Dermis blood vessel endothelial cell (primary cell): ENCODE measurements at places on chromosomes 12 and 14.

- DNase-seq, result peak; percentile 34
These were observed 2.5 kb downstream of the AHNAK2 start for GRCh38 chr14:104975481-104976197.

- peak; percentile 41 for DNase-seq
These were observed 33.1 kb downstream of the CD9 start for GRCh38 chr12:6233121-6233971.

GRCh38 chr12:1939331-1939730, 20.9 kb upstream of the CACNA2D4 start:
- DNase-seq, result no peak

DNA sequence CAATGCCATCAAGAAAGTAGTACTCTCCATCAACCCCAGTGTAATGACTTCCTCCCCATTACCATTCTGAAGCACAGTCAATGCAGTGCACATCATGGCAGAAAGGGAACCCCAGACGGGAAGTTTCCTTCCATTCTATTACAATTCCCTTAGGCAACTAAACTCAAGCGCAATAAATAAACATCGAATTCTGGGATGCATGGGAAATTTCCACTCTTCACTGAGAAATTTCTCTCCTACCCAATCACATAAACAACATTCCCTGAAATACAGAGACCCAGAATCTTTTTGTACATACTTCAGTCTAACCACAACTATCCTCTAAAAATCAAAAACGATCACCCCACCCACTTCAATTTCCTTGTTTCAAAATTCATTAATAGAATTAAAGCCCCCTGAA, 20.0 kb downstream of the SARNP start:
- peak; percentile 9 for DNase-seq

GRCh38 chr14:102768223-102769048, 8.8 kb upstream of the TRAF3 start:
- DNase-seq, result no peak

DNA sequence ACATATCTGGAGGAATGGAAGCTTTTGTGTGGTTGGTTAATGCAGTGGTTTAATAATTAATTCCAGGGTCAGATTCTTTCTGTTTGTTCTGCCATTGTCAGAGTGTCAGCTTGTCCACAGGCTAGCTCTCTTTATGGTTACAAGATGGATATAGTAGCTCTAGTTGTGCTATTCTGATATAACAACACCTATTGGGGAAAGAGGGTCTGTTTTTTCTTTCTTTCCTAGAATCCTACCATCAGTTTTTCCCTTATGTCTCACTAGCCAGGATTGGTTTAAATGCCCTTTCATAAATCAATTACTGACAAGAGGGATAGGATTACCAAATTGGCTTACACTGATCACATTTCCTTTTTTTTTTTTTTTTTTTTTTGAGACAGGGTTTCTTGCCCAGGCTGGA, 27.8 kb downstream of the CNOT2 start:
- DNase-seq, result no peak

- DNase-seq, result no peak
These were observed 33.7 kb upstream of the SCAF11 start for GRCh38 chr12:46024099-46024498.

DNA sequence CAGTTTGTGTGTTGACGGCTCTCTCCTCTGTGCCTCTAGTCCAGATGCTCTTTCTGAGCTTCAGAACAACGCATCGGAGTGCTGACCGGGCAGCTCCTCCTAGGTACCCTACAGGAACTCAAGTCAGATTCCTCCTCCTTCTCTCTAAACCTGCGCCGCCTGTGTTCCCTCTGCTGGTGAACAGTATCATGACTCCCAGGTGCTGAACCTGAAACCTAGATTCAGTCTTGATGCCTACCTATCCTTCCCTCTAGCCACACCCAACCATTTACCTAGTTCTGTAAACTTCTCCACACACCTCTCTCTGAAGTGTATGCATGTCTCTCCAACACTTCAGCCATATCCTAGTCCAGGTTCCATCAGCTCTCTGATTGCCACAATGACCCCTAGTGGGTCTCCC, 112.7 kb downstream of the EFCAB11 start:
- no peak for DNase-seq

DNA sequence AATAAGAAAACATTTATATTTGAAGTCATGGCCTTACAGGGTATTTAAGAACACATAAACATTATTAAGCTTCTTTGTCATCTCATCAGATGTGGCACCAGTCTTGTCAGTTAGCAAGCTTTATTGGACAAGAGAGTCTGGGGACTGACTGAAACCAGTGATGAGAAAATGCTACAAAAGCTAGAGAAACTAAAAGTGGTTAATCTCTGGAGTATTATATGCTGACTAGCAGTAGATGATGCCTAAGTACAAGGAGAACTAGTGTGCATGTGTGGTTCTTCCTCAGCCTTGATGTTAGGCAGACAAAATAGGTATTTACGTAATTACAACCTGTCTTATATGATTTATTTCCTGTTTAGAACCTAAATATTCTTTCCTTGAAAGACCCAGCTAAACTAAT, 176.5 kb downstream of the CPNE8 start:
- DNase-seq, result no peak

DNA sequence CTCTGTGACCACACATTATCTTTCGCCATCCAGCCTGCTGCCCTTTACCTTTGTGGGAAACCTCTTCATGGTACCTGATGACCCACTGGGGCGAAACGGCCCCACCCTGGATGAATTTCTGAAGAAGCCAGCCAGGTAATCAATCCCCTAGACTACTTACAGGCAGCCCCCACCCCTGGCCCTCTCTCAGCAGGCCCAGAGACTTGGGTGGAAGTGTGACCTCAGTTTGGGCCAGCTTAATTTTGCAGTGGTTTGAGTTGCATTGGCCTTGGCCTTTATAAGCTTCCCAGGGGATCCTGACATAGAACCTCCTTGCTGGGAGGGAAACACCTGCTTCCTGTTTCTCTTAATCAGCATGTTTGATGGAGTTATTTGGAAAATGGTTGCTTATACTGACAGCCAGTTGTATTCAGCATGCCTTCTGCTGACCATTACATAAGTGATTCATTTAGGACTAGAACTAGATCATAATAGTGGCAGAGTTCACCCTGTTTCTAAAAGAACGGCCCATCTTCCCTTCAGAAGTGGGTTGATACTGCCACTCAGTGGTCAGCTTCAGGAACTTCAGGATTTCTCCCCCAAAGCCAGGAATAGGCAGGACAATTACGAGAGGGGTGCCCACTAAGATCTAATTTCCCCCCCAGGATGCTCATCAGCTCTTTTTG, 6.1 kb downstream of the SDR39U1 start:
- DNase-seq, result peak; percentile 98

DNA sequence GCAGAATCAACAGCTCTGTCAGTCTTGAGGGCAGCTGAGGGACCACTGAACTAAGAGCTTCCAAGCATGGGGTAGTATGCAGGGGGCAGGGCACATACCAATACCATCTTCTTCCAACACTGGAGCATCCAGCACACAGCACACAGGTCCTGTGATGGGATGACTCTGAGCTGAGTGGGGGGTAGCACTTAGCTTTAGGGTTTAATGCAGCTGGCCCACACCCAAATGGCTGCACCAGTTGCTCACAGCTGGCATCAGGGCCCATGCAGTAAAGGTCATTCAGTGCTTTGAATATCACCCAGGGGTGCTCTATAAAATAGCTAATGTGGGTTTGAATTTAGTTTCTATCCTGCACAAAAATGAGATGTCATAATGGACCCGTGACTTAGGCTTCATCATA, 1.7 kb downstream of the FAM186B start:
- DNase-seq, result no peak

DNA sequence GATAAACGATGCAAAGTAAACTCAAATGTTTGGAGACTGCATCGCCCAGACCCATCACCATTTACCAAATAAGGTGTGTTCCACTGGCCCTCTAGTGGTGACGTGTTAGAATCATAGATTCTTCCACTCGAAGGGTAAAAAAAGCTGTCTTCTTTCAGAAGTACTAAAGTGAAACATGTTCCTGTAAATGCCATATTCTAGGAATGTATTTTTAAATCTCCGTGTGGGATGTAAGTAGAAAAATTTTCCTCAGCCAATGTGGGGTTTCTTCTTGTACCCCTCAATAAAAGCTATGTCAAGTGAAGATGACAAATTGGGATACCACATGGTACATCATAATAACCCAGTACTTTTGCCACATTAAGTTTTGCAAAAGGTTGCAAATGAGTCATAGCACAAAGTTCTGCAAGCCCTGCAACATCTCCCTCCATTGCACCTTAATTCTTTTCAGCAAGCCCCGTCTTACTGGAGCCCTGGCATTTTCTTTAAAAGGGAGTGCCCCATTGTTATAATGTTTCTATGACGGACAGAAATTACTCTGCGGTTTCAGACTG, 100.8 kb downstream of the CCER1 start:
- peak; percentile 73 for DNase-seq

GRCh38 chr14:54191846-54192245, 205.0 kb upstream of the CDKN3 start:
- DNase-seq, result no peak

- DNase-seq, result no peak
These were observed 18.3 kb upstream of the ATP2A2 start for GRCh38 chr12:110262442-110263388.

- peak; percentile 1 for DNase-seq
These were observed 419.7 kb upstream of the PRICKLE1 start for GRCh38 chr12:43008953-43009845.

DNA sequence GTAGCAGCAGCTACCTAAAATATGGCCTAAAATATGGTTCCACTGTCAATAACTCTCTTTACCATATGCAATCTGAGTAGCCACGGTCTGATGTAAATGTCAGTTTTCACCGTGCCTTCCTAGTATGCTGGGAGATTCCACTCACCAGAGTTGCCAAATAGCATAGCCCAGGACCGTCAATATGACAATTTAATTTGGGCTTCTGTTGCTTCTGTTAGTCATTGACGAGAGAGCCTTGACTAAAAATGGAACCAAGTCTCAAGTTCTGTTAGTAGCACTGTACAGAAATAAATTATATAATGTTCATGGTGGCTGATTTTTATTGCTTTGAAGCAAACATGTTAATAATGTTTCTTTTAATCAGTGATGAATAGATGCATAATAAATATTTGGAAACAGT, 348.4 kb downstream of the BCAT1 start:
- DNase-seq, result no peak

- DNase-seq, result no peak
These were observed 32.3 kb upstream of the ESR2 start for GRCh38 chr14:64326502-64326901.

DNA sequence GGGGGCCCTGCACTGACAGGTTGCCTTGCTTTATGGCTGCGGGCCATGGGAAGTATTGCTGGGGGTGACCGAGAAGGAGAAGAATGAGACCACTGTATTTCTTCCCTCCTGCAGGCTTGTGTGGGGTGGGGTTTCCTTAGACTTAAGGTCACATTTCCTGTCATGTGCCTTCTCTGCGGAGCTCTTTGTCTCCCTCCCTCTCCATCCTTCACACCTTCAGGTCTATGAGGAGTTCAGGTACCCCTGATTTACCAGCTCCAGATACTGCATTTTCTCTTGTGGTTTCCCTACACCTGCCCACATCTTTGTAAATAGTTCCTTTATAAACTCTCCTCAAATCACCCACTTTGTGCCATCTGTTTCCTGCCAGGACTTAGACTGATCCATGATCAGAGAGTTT, 3.6 kb downstream of the FNTB start:
- DNase-seq, result no peak

- DNase-seq, result peak; percentile 69
These were observed 117.1 kb downstream of the HMGA2 start for GRCh38 chr12:65941388-65941787.

- DNase-seq, result no peak
These were observed 28.2 kb upstream of the AMIGO2 start for GRCh38 chr12:47107926-47108325.

GRCh38 chr12:51017452-51017851, 8.7 kb downstream of the SLC11A2 start:
- DNase-seq, result no peak

DNA sequence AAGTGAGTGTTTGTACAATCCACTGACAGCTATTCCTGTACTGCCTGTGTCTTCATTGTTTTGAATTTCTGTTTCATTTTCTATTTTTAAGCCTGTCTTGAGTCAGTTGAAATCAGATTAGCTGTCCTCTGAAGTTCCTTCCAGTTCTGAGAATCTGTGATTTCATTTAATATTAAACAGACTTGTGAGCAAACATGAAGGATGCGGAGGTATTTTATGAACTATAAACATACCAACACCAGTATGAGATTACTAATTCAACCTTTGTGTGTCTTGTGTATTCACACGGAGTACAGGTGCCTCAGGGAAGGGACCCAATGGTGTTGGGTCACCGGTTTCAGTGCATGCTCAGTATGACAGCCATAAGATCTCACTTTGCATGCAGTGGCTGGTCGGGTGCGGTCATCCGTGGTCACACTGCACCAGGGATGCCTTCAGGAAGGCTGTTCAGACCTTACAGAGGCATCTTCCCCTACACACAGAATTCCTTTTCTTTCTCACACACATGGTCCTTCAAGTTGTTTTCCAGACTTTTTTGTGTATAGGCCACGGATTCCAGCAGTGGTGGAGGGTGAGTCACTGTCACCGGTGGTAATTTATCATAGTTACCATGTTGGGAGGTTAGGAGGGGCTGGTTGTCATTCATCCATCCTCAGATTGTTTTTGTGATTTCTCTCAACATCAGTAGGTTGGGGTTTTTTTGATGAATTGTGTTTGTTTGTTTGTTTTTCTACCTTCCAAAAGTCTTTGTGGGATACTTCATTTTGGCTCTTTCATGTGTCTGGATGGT, 103.0 kb upstream of the SFSWAP start:
- DNase-seq, result no peak

DNA sequence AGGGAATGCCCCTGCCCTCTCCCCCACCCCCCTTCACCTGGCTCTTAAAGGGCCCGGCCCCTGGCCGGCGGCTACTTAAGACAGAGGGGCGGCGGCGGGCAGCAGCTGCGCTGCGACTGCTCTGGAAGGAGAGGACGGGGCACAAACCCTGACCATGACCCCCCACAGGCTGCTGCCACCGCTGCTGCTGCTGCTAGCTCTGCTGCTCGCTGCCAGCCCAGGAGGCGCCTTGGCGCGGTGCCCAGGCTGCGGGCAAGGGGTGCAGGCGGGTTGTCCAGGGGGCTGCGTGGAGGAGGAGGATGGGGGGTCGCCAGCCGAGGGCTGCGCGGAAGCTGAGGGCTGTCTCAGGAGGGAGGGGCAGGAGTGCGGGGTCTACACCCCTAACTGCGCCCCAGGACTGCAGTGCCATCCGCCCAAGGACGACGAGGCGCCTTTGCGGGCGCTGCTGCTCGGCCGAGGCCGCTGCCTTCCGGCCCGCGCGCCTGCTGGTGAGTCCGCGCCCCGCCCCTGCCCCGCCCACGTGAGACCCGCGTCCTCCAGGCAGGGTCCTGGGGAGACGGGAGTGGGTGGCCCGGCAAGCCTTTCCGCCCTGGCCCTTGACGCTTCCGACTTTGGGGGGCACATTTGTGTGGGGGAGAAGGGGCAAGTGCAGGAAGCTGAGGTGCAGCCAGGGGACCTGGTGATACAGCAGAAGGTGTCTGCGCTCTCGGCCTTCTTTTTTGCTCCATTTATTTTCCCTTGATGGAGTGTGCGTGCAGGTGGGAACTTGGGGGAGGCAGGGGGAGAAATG, at the start of gene IGFBP6:
Gene IGFBP6, plus strand, starts transcription at position 104 of the 790 bp plus-strand sequence. Its CDS starts 51 bp downstream, at position 155.
- DNase-seq, result peak; percentile 47

GRCh38 chr14:68788996-68789820, 3.7 kb downstream of the ZFP36L1 start:
- peak; percentile 86 for DNase-seq

- DNase-seq, result no peak
These were observed 89.6 kb upstream of the LHX5 start for GRCh38 chr12:113561068-113561780.

- DNase-seq, result no peak
These were observed 52.3 kb downstream of the RAB35 start for GRCh38 chr12:120064054-120064940.

GRCh38 chr12:92784797-92785562, 82.2 kb downstream of the PLEKHG7 start:
- peak; percentile 92 for DNase-seq
